ENCODE measurements at places on chromosomes 5 and 9.

DNA sequence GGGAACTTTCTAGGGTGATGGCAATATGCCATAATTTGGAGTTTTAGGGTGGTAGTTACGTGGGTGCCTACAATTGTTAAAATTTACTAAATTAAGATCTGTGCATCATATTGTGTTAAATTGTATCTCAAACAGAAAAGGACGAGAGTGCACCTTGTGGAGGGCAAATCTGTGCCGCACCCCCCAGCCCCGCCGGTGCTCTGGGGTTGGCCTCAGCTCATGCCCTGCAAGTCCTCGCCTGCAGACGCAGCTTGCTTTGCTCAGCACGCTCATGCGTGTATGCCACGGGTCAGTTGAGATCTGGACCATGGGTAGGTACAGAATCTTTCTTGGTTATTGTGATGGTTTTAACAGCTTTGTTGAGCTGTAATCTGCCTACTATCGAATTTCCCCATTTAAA lies 33.7 kb upstream of the FCN1 start:
- DNase-seq = no peak

GRCh38 chr5:133234911-133235310 lies 183.1 kb downstream of the HSPA4 start:
- DNase-seq = peak; percentile 29

DNA sequence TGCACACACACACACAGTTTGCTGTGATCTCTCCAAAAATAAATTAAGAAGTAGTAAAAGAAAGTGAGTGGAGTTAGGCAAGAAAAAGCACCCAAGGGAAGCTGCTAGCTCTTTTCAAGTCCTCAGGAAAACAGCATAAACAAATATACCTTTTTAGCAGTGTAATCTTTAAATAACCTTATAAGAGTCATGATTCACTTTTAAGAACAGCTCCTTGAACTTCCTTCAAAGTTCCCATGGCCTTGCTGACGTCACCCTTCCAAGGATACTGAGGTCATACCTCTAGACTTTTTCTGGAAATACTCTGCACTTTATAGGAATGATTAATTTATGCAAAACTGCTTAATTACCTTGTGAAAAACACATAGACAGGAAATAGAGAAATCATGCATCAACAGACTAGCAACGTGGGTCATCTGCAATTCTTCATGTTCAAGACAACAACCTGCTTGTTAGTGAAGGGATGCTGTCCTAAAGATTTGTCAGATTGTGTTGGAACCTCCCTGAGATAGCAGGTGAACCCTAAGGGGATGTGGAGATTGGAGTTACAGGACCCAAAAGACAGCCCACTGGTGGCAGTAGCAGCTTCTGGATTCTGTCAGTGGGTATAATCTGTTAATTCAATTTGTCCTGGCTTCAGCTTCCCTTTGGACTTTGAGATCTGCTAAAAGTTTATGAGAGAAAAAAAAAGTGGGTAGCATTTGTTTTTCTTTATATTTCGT lies 229.0 kb downstream of the ELAVL2 start:
- no peak for DNase-seq

- no peak for DNase-seq
Observed at GRCh38 chr9:138003485-138004190, 126.1 kb downstream of the CACNA1B start.

DNA sequence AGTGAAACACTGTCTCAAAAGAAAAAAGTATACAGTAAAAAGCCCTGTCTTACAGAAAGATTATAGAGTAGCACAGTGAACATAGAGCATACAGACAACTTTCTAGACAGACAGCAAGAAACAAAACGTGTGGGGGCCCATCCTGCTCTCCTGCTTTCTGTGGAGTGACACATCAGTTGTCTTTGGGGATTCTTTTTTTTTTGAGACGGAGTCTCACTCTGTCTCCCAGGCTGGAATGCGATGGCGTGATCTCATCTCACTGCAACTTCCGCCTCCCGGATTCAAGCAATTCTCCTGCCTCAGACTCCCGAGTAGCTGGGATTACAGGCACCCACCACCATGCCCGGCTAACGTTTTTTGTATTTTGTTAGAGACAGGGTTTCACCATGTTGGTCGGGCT lies 14.9 kb downstream of the CDHR2 start:
- DNase-seq = no peak

GRCh38 chr5:15889001-15889400 lies 290.6 kb downstream of the MARCHF11 start:
- peak; percentile 27 for DNase-seq

- DNase-seq = peak; percentile 11
Observed at GRCh38 chr9:34125681-34126206, 754 bp downstream of the DCAF12 start.

DNA sequence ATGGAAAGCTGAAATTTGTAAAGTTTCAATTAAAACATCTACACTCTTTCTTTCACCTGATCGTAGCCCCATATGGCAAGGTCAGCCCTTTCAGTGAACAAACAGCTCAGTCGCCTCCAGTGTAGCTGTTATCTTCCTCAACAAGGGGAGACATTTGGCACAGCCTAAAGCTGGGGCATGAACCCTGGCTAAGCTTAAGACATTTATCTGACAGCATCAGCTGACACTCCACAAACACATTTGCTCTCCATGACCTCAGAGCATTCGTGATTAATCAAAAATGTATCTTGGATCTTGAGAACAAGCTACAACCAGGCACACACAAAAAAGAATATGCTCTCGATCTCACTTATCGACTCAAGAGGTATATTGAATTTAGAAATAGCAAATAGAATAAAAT lies 67.3 kb downstream of the POU5F2 start:
- DNase-seq = peak; percentile 19

DNA sequence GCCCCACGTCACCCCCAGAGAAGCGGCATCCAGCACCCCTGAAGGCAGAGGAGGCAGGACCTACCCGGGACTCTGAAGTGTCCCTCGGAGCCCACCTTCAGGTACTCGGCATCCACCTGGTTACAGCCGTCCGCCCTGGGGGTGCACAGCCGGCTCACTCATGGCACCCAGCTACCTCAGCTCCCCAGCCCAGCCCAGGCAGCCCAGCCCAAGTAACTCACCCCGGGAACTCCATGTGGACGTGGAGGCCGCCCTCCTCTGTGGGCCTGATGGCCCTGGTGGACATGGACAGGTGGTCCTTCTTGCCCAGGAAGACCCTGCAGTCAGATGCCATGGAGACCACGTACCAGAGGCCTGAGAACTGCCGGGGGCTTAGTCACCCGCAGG lies 676 bp downstream of the LCN15 start:
- no peak for DNase-seq

DNA sequence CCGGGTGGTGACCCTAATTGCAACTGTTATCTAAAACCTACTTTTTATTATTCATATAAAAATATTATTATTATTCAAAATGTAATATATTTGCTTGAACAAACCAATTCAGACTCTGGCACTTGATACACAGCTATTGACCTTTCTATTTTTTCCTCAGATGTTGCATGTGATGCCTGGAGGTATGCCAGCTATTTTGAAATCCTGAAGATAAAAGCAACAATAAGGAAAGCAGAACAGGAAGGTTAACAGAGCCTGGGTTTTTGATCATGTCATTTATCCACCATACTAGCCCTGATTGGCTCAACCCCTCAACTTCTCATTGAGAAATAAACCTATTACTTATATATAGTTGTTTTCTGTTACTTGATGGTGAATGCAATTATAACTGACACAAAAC lies 340.9 kb upstream of the KIF2A start:
- DNase-seq = no peak

DNA sequence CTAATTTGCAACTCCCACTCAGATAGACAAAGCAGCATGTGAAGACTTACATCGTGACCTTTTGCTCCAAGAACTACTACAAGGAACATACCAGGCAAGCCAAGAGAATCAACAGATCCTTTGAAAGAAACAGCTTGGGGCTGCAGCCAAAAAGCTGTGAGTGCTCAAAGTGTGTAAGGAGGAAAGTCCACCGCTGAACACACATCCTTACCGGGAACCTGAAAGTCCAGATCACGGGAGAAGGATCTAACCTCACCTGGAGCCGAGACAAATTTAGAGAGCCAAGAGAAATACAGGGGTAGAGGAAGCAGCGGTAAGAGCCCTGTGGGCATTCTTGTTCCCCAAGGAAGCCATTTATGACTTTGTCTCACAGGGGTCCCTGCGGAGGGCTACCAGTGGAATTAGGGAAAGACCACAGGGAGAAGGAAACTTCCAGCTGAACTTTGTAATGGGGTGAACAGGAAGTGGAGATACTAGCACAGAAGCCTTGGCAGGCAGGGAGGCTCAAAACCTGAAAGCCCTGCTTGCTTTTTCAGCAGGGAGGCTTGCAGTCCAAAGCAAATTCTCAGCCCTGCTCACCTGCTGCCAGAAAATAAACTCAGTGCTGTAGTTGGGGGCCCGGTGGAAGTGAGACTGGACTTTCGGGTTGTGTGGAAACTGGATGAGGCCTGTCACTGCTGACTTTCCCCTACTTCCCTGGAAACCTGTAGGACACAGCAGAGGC lies 350.2 kb downstream of the DTWD2 start:
- no peak for DNase-seq

DNA sequence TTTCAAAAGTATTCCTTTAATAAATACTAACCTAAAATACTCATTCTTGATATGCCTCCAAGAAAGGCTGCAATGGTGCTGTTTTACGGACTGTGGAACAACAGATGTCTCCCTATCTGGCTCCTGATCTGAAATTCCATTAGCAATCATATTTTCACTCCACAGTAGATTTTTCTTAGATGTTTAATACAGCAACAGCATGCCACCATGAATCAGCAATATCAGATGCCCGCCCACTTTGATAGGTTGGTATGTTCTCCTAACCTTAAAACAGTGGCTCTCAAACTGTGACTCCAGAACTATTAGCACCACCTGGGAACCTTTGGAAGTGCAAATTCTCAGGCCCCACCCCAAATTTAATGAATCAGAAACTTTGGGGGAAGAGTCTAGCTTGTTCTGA lies 110.2 kb downstream of the MLLT3 start:
- peak; percentile 34 for DNase-seq

DNA sequence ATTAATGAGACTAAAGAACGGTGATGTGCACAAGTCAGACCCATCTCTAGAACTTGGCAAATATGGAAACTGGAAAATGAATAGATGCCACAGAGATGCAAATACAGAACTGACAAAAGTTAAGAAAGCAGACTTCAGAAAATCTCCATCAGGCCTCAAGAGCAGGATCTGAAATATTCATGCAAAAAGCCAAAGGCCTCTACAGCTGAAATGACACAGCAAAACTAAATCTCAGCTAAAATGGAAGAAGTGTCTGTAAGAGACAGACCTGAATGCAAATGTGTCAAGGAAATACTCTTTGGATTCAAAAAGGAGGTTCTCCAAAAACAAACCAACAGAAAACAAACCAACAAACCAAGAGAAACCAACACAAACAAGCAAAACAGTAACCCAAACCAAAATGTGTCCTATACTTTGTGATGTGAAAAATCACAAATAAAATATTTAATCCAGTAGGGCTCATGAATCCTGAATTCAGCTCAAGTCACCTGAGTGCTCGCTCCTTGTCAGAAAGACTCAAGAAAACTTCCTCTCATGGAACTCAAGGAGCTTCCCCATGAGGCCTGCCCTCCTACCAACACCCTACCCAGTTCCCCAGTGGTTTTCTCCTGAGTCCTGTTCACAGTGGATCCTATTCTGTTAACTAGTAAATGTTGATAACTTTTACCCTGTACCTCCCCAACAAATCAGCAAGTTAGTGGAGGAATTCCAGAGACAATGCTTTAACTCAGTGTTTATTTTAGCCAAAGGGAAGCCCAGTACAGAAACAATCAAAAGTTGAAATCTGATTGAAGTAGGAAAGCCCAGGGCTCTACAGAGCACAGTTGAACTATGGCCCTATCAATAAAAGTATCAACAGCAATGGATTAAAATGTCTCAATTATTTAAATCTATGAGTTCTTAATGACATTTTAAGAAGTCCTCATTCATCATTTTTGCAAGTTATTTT lies 14.6 kb downstream of the MRPS27 start:
- no peak for DNase-seq

GRCh38 chr5:100889165-100889743 lies 13.8 kb downstream of the ST8SIA4 start:
- peak; percentile 38 for DNase-seq

DNA sequence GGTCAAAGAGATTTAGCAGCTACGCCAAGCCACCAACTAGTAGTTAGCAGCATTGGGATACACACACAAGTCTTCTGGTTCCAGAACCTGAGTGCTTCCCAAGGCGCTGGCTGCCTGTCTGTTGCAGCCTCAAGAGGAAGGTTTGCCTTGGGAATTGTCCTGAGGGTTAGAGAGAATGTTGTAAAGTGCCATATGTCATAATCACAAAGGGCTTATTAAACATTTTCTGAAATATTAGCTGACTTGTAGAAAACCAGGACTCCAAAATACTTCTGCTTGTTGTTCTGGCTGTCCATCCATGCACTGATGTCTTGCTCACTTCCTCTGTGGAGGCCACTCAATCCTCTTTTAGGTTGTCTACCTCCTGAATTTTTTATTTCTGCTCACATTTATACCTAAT lies 46.3 kb downstream of the SLC36A1 start:
- DNase-seq = no peak

- DNase-seq = no peak
Observed at GRCh38 chr5:35409361-35409760, 179.1 kb upstream of the PRLR start.
